ENCODE measurements at places on chromosomes 12 and 14.
A peak's percentile ranks its signal among the peaks of the same experiment; 100 is the strongest.

- no peak for DNase-seq
Observed at GRCh38 chr14:96168581-96168980, 36.1 kb upstream of the BDKRB2 start.

- no peak for DNase-seq
Observed at GRCh38 chr12:1544996-1545700, 49.2 kb downstream of the FBXL14 start.

GRCh38 chr12:132321321-132322118 lies 7.9 kb downstream of the GALNT9 start:
- DNase-seq, result no peak

DNA sequence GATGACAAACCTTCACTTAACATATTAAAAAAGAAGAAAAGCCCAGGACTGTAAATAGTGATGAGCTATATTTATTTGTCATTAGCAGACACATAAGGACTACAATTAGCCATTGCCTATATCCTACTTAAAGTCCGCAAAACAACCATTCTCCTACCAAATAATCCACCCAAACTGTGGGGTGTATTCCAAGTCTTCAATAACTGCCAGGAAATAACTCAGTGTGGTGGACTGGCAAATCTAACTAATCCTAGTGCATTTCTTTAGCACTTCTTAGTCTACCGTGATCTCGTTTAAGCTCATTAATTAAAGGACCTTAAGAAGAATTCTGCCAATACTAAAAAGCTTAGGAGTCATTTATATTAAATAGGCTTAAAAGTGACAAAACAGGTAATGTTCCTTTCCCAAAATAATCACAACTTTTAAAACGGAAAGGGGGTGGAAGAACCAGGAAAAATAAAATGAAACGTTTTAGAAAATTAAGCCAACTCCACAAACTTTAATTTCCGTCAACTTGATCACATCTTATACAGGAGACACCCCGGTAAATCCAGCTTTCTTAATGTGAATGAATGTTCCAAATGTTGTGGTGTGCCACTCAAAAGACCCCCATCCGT lies 1.8 kb downstream of the NOVA1 start:
- DNase-seq, result no peak

DNA sequence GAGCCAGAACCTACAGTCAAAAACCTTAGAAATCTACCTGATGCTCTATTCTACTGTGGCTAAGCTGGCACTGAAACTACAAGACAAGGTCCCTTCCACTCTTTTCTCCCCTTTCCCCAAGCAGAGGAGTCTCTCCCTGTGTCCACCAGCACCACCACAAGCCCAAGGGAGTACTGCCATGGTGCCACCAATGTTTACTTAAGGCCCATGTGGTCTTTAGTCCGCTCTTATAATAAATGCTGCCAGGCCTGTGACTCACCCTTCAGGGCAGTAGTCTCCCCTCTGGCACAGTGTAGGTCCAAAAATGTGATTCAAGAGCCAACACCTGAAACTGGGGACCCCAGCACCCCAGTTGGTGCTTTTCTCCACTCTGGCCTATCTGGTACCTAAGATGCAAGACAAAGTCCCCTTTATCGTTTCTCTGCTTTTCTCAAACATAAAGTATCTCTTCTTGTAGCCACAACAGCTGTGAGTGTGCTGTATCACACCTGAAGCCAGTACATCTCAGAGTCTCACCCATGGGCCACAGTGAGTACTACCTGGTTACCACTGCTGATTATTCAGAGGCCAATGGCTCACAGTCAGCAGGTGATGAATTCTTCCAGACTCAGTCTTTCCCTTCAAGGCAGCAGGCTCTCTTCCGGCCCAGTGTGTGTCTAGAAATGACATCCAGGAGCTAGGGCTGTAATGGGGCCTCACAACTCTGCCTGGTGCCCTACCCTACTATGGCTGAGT lies 29.3 kb downstream of the SLC38A2 start:
- no peak for DNase-seq

- DNase-seq, result no peak
Observed at GRCh38 chr12:76646366-76646765, 86.8 kb upstream of the OSBPL8 start.

DNA sequence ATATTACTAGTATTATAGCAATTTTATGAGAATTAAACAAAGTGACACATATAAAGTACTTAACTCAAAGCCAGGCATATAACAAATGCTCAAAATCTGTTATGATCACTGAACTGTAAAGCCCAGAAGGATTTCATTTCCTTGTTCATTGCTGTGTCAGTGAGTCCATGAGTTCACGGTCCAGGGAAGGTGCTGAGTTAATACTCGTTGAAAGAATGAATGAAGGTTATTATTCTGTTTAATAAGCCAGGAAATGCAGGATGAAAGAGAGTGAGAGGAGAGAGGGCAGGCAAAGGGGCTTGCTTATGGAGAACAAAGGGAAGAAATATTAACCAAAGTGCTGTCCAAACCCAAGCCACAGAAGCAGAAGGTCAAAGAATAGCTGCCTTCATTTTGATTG lies 40.2 kb upstream of the NT5DC3 start:
- no peak for DNase-seq

DNA sequence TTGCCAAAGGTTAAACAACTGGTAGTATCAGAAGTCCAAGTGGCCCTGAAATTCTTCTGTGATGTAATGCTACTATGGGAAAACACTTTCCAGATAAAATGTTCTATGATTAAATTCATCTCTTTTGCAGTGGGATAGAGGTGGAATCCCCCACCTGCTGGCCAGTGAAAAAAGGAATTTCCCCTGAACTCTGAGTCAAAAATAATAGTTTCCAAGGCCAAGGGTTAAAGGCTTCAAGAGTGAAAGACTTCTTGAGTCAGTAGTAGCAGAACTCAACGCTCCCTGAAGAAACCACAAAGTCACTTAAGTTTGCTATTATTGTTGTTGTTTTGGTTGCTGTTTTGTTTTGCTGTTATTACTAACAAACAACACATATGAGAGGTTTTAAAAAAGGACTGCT lies 330.8 kb downstream of the SOX5 start:
- no peak for DNase-seq

DNA sequence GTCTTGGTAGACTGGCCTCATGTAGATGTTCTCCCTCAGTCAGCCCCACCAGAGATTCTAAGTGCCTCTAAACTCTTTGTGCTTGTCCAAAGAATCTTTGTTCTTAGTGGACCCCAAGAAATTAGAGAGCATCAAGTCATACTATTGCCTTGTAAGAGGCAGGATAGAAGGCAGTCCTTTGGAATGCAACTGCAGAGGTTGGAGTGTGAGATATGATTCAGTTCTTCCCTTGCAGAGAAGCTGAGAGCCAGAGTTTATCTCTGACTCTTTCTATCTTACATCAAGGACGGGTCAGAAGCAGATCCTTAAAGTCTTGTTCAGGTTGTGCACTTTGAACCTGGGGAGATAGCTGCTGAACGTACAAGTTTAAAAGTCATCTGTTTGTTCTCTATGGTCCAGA lies 21.1 kb downstream of the TMX1 start:
- DNase-seq, result no peak

GRCh38 chr12:25052196-25052913 lies 103.5 kb upstream of the BCAT1 start:
- peak; percentile 17 for DNase-seq

- DNase-seq, result no peak
Observed at GRCh38 chr12:79262938-79263337, 398.4 kb downstream of the SYT1 start.

DNA sequence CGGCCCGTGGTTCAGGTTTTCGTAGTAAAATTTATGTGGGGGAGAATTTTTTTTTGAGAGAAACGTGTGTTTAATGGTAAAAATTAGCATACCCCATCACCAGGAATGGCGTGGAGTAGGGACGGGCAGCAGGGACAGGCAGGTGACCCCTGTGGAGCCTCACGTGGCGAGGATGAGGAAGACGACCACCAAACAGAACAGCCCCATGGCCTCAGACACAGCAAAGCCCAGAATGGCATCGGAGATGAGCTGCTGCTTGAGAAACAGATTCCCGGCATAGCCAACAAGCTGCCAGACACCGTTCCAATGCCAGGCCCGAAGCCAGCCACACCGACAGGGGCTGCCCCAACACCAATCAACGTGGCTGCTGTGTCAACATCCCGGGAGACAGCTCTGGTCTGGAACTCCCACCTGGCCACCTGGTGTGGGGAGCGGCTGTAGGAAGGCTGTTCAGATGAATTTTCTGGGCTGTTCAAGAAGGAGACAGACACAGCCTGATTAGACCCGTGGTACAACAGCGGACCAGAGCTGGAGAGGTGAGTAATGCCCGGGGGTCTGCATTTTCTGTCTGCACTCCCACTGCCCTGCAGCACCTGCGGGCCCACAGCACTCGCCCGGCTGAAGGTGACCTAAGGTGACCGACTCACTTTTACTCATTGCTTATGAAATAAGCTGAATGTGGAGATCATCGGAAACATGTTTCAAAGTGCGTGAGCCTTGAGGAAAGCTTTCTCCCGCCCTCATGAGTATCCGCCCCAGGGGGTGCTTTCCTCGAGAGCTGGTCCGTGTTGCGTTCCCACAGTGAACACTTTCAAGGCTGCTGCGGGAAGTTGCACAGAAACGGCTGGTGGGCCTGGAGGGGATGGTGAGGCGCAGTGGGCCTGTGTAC lies 10.6 kb downstream of the TMEM121 start:
- DNase-seq, result no peak

DNA sequence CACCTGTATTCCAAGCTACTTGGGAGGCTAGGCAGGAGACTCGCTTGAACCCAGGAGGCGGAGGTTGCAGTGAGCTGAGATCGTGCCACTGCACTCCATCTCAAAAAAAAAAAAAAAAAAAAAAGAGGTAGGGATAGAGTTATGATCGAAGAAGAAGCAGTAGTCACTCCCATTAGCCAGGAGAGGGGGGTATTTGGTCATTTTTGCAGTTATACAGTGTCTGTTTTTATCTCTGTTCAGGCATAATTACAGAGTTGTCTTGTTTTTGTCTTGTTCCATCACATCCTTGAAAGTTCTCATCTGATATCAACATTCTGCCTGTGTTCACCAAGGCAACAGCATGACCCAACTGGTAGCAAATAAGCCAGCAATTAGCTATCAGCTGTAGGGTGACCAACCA lies 98.5 kb upstream of the TMPO start:
- DNase-seq, result no peak

DNA sequence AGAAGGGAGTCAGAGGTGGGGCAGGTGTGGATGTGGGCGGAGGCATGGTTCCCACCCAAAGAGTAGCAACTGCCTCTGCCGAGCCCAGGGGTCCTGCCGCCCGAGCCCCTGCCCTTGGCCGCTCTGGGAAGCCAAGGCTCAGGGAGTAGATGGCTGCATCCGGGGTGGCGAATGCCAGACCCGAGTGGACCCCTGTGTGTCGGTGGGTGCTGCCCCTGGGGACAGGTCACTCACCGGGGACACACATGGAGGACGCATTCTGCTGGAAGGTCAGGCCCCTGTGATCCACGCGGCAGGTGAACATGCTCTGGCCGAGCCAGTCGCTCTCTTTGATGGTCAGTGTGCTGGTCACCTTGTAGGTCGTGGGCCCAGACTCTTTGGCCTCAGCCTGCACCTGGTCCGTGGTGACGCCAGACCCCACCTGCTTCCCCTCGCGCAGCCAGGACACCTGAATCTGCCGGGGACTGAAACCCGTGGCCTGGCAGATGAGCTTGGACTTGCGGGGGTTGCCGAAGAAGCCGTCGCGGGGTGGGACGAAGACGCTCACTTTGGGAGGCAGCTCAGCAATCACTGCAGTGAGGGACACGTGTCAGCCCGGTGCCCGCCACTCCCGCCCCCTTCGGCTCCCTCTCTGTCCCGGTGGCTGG lies 329.0 kb downstream of the TMEM121 start:
- DNase-seq, result no peak

- no peak for DNase-seq
Observed at GRCh38 chr12:43957732-43958372, 122.0 kb downstream of the TMEM117 start.

- DNase-seq, result no peak
Observed at GRCh38 chr12:21972055-21972454, 30.8 kb upstream of the ABCC9 start.

GRCh38 chr14:50357124-50357523 lies 39.6 kb downstream of the CDKL1 start:
- DNase-seq, result no peak

GRCh38 chr14:95381726-95382125 lies 62.0 kb upstream of the CLMN start:
- DNase-seq, result no peak

DNA sequence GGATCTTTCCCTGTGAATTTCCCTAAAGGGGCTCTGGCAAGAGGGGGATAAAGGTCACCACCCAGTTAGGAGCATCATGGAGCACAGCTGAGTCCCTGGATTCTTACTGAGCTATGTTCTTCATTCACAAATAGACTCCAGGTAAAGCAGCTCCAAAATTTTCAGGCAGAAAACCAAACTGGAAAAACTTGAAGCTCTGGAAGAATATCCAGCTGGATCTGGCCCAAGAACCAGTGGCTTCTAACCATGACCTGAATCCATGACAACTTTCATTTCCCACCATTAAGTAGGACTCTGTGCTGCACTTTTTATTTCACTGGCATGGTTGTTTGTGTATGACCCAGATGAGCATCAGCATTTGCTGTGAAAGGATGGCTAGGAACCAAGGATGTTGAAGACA lies 180.4 kb upstream of the FKBP4 start:
- DNase-seq, result no peak

DNA sequence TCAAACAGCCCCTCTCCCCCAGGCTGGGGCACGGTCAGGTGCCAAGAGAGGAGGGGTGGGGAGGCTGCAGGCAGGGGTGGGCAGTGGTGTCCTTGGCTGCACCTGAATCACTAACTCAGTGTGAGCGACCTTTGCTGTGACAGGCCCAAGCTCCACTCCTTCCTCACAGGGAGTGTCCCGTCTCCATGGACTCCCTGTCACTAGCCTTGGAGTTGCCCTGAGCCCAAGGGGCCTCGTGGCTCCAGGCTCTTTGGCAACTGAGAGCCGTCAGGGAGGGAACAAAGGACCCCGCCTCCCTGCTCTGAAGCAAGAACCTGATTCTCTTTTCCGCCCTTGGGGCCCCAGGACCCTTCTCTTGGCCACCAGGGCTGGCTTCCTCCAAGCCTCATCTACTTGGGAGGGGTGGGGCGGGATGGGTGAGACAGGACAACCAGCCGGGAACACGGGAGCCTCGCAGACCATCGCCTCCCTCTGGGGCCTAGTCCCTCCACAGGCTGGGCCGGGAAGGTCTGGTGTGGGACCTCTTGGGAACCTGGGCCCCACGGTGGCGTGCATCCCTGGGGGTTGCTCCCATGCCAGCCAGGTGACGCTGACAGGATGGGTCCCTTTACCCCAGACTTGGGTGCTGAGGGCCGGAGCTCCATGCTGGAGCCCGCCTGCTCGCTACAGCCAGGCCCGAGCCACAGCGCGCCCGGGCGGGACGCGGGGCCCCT lies 935 bp upstream of the ADSS1 start:
- DNase-seq, result no peak

Data from stimulated activated CD8-positive, alpha-beta memory T cell treated with anti-CD3 and anti-CD28 coated beads, Interleukin-7, amount 100 ng/mL, for 1 hour (primary cell).